ENCODE measurements at places on chromosomes 11 and 22.

DNA sequence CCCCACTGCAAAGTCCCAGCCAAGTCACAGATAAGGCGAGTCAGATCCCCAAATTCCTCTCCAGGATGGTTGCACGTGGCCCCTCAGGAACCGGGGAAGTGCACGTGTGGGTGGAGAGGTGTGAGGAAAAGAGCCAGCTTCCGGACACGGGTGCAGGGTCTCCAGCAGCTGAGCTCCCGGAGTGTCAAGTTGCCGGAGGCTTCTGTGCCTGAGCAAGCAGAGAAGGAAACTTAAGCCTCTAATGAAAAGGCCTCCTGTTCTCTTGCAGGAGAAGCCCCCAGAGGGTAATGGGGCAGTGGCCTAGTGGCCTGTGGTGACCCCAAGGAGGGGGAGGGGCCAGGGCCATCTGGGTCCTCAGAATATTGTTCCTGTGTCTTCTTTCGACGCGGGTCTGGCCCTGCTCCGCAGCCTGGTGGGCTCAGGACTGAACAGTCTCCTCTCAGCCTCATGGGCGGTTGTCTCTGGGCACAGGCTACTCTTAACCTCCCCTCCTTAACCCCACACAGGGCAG, 147.9 kb downstream of the FEZ1 start:
- DNase-seq = no peak

GRCh38 chr11:10108915-10109680, 184.9 kb downstream of the SBF2 start:
- no peak for DNase-seq

DNA sequence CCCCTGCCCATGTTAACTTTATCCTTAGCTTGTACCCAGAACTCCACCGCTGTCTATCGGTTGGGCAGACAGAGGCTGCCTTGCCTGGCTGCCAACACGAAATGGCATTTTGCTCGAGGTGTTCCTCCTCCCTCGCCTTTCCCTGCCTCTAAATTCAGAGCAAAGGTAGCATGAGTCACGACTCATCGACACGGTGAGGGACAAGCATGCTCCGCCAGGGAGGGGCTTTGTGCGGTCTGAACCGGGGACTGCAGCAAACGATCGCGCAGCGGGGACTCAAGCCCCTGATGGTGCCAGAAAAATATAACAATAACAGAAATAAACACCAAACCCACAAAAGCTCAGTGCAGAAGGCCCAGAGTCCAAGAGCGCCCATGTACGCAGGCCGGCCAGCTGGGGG, 52.3 kb downstream of the RTL6 start:
- DNase-seq = no peak

- DNase-seq = no peak
Observed at GRCh38 chr11:73012121-73012863, 129.8 kb downstream of the FCHSD2 start.

- no peak for DNase-seq
Observed at GRCh38 chr11:45538363-45538762, 127.1 kb downstream of the CHST1 start.

GRCh38 chr22:31952472-31952871, 8.1 kb downstream of the YWHAH start:
- DNase-seq = no peak

GRCh38 chr11:47010179-47010578, 73.6 kb downstream of the CSTPP1 start:
- DNase-seq = no peak

DNA sequence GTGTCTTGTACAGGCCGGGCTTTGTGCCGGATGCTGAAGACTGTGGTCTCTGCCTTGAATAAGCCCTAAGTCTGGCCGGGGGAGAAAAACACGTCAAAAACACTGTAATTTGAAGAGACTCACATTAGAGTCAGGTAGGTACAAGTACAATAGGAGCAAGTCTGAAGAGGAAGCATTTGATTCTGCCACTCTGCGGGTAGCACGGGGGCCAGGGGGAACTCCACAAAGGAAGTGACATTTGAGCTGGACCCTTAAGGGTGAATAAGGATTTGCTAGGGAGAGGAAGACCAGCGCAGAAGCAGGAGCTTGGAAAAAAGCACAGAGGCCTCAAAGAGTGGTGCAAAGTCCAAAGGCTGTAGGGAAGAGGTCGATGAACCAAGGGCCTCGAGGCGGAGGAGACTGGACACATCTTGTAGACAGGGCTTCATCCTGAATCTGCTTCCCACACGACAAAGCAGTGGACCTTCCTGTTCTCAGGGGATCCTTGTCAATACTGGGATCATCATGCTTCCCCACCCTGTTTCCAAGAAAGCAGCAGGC, 38.7 kb downstream of the BUD13 start:
- DNase-seq = no peak
